Activated T-helper 2 cell treated with anti-CD3 and anti-CD28 coated beads, Interferon-gamma antibody, Interleukin-2, Interleukin-4, amounts not matched to agents 10 μg/mL and 5 μg/mL and 100 μg/mL, durations not matched to agents 14 hours and 24 hours and 36 hours (primary cell): ENCODE measurements at places on chromosomes 2 and 18.
A peak's percentile ranks its signal among the peaks of the same experiment; 100 is the strongest.

GRCh38 chr2:128639120-128639477, 320.4 kb upstream of the HS6ST1 start:
- DNase-seq: no peak

- DNase-seq: no peak
Observed at GRCh38 chr2:77566131-77566530, 44.0 kb upstream of the LRRTM4 start.

- peak; percentile 39 for DNase-seq
Observed at GRCh38 chr2:105754011-105754410, 9.3 kb downstream of the NCK2 start.

GRCh38 chr2:174446531-174446930, 40.3 kb downstream of the GPR155 start:
- DNase-seq: no peak

DNA sequence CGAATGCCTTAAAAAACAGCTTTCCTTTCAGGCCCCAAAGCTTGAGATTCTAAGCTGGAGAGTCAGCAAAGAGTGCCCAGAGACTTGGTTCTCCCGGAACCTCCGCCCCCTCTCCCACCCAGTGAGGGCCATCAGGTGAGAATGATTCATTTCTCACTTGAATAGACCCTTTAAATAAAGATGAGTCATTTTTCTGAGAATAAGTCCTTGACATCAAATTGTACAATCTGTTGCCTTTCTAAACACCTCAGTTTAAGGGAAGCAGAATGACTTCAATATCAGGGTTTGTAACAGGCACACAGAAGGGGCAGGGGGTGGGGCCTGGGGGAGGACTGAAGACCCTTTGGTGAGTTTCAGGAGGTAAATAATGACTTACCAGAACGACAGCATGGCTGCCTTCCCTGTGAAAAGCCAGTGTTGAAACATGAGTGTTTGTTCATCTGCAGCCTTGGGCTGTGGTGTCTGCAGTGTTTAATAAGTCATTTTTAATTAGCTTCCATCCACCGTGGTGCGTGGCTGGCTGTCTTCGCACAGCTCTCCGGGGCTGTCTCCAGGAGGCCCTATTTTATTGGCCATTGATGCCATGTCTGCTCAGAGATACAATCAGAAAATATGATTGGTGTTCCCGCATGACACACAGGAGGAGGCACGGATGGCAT, 134.9 kb upstream of the ZNF236 start:
- DNase-seq: no peak

DNA sequence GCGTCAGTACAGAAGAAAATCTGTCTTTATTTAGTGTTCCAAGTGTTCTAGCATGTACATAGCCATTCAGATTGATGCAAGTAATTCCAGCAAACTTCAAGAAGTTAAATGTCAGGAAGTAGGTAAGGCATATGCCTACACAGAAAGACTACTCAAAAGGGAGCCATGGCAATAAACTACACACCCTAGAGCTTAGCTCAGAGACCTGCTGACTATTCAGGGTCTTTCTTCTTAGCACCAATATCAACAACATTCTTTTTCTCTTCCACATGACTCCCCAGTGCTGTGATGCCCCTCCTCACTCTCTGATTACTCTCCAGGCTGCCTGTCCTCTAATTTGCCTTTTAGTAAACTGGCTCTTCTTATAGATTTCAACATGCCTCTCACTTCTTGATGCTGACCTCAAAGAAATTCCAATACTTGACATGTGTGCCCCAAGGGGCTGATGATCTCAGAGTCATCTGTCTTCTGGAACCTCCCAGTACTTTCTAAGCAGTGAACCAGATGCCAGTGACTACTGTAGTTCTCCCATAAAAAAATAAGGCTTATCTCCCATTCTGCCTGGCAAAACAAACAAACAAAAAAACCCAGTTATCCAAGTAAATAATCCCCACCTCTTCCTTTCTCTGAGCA, 909.2 kb upstream of the FANCL start:
- DNase-seq: no peak

- DNase-seq: no peak
Observed at GRCh38 chr18:68623342-68623741, 91.6 kb downstream of the TMX3 start.

GRCh38 chr2:132252191-132252893, 90.6 kb upstream of the ANKRD30BL start:
- DNase-seq: no peak

DNA sequence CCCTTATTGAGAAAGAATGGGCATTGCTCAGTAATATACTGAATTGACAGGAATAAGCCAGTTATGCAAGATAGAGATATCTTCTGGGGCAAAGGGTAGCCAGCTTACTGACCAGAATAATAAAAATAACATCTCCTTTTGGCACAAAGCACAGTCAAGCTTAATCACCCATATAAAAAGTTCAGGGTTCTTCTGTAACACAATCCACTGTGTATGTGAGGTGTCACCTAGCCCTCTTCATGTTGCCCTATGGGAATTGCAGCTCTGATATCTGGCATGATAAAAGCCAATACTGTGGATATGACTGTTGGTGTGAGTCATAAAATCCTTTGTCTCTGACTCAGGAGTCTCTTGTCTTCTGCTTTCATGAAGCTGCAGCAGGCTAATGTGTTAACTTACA, 90.8 kb downstream of the DSEL start:
- DNase-seq: no peak

DNA sequence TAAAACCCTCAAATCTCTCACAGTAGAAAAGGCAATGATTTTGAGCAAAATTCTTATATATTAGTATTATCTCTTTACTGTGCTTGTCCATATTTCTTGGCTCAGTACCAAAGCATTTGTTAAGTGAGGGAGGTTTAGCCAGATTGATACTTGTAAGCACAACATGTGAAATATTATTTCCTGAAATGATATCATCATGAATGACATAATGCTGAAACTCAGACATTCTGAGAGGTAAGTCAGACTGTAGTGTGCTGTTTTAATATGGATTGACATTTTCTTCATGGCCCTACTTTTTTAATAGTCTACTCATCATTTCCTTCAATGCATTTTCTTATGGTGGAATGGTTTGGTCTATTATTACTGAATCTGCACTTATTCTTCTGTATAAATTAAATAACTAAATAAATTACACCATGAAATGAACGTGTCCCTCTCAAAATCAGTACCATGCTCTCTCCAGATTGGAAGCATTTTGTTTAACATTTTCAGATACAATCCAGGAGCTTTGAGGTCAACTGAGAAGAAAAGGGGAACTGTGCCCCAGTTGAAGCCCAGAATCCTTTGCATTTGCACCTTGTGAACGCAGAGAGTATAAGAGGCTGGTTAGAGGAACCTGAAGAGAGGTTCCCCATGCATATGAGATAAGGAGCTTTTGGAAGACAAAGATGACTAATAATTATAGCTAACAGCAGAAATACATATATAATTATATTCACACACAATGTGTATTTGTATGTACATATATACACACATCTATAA, 50.1 kb upstream of the CRACDL start:
- DNase-seq: no peak

DNA sequence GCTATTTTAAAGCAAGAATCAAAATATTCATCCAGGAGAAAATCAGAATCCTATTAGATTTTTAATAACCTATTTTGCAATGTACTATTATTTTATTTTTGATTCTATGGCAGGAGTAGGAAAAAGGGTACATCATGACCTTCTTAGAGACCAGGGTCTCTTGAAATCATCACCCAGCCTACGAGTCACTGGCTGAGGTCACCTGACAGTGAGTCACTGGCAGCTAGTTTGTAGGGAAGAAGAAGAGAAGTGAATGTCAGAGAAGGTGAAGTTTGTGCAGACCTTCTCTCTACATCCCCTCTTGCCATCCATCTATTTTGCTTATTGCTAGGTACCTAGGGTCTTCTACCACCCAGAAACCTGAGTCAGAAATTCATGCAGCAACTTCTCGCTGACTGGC, 144.2 kb downstream of the ALK start:
- no peak for DNase-seq

DNA sequence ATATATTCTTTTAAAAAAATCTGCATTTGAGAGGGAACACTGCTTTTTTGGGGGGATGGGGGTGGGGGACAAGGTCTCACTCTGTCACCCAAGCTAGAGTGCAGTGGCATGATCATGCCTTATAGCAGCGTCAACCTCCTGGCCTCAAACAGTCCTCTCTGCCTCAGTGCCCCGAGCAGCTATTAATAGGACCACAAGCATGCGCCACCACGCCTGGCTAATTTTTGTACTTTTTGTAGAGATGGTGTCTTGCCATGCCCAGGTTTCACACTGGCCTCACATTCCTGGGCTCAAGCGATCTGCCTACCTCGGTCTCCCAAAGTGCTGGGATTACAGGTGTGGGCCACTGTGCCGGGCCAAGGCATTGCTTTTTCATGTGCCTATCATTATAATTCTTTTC, 154.2 kb downstream of the ATAD2B start:
- DNase-seq: no peak

DNA sequence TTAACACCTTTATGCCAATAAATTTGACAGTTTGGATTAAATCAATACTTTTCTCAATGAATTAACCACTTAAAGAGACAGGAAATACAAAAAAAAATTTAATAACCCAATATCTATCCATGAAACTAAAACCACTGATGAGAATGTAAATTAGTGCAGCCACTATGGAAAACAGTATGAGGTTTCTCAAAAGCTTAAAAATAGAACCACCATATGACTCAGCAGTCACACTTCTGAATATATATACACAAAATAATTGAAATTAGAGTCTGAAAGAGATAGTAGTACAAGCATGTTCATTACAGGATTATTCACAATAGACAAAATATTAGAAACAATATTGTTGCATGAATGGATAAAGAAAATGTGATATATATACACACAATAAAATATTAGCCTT, 382.1 kb upstream of the SETBP1 start:
- DNase-seq: no peak

- no peak for DNase-seq
Observed at GRCh38 chr2:237222178-237222577, 136.5 kb downstream of the COPS8 start.

GRCh38 chr2:98185801-98186200, 98.8 kb downstream of the VWA3B start:
- no peak for DNase-seq

GRCh38 chr2:226742347-226742746, 57.3 kb downstream of the IRS1 start:
- no peak for DNase-seq

- DNase-seq: no peak
Observed at GRCh38 chr2:183283209-183283608, 159.0 kb downstream of the NUP35 start.

- DNase-seq: no peak
Observed at GRCh38 chr2:45850558-45850957, 199.1 kb downstream of the PRKCE start.

GRCh38 chr18:11480692-11481091, 128.7 kb upstream of the SLC35G4 start:
- no peak for DNase-seq

DNA sequence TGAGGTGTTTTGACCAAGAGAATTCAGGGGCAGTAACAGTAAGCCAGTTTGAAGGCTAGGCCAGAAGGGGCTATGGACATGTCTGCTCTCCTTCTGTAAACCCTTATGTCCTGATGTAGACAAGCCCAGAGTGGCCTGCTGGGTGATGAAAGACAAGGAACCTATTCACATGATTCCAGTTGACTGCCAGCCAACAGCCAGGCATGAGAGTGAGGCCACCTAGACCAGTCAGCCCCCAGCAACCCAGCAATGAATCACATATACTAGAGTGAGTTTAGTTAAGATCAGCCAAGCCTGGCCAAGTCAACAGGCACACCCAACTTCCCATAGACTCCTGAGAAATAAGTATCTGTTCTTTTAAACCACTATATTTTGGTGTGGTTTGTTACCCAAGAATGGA, 1889.7 kb upstream of the CELF4 start:
- DNase-seq: no peak

DNA sequence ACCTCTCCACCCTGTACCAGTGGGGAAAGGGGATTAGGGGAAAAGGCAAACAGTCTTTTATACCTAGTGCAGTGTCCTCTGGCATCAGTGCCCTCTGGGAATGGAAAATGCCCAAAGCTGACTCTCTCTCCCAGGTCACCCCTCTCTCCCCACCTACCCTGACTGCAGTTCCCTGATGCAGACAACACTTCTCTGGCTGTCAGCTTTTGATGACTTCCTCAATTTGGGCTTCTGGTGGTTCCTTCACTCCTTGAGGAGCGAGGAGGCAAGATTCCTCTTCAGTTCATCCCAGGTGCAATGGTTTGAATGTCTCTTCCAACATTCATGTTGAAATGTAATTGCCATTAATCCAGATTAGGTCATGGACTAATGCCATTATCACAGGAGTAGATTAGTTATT, 19.7 kb upstream of the PPM1B start:
- no peak for DNase-seq

DNA sequence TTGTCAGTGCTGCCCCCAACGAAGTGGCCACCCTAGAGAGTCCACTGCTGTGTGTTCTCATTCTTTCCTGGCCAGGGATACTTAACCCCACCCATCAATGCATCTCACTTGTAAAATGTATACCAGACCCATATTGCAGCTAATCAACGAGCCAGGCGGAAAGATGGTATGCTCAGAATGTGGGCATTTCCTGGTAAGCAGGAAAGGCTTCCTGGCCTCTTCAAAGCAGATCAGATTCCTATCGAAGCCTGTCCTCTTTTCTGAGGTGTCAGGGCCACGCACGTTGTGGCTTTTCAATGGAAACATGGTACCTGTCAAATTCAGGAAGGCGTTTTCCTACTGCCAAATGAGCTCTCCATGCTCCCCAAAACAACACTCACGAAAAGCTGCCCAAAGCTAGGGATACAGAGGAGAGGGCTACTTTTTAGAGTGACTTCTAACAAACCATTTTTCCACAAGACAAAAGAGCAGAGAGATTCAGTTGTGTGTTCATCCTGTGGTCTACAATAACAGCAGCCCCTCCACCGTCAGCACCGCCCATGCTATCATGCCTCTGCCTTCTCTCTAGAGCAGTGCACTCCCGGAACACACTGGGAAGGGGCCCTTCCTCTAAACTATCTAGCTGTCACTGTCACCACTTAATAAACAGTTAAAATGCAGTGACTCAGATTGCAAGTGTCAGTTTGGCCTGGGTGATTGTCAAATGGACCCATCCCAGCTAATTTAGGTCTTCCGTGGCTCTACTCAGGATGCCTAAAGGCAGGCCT, 535.1 kb downstream of the RNF144A start:
- no peak for DNase-seq

- DNase-seq: no peak
Observed at GRCh38 chr2:142981756-142982155, 104.3 kb downstream of the KYNU start.

GRCh38 chr2:206144383-206144782, 14.9 kb downstream of the NDUFS1 start:
- no peak for DNase-seq
